ENCODE measurements at places on chromosomes 6 and 20.

GRCh38 chr6:6588924-6589709 lies 597 bp downstream of the LY86 start:
- peak; percentile 39 for DNase-seq

DNA sequence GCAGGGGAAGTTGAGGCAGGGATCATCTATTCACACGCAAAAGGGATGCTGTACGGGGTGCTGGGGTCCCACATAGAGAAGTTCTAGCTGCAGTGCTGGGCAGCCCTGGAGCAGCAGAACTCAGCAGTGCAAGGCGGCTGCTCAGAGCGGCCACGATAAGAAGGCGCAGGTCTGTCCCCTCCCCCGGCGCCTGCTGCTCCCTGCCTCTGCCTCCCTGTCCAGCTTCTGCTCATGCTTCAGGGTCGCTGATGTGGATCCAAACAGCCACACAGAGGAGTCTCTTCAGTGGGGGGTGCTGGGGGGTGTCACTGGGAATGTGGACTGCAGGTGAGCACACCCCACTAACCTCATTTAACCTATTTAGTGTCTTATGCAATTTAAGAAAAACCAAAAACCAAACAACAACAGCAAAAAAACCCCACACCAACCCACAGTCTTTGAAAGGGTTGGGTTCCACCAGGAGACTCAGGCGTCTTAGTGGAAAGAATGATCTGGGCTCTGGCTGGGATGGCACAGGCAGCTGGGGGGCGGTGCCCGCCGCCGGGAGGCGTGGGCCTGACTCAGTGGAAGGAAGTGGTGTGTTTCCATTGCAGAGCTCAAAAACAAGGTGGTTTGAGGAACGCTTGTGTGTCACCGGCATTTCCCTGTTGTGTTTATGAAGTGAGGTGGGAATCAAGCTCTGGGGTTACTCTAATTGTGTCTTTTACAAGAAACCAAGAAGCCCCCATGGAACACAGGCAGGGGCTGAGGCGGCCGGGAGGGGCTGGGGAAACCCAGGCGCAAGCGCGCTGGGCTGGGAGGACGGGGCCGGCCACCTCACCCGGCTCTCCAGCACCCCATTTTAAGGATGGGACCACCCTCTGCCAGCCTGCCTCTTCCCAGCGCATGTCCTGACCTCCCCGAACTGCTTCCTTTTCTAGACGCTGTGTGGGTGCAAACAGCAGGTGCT lies 55.1 kb downstream of the IRF4 start:
- peak; percentile 89 for DNase-seq

- DNase-seq, result no peak
Measured at GRCh38 chr6:116316772-116317467, 37.2 kb upstream of the TSPYL1 start.

DNA sequence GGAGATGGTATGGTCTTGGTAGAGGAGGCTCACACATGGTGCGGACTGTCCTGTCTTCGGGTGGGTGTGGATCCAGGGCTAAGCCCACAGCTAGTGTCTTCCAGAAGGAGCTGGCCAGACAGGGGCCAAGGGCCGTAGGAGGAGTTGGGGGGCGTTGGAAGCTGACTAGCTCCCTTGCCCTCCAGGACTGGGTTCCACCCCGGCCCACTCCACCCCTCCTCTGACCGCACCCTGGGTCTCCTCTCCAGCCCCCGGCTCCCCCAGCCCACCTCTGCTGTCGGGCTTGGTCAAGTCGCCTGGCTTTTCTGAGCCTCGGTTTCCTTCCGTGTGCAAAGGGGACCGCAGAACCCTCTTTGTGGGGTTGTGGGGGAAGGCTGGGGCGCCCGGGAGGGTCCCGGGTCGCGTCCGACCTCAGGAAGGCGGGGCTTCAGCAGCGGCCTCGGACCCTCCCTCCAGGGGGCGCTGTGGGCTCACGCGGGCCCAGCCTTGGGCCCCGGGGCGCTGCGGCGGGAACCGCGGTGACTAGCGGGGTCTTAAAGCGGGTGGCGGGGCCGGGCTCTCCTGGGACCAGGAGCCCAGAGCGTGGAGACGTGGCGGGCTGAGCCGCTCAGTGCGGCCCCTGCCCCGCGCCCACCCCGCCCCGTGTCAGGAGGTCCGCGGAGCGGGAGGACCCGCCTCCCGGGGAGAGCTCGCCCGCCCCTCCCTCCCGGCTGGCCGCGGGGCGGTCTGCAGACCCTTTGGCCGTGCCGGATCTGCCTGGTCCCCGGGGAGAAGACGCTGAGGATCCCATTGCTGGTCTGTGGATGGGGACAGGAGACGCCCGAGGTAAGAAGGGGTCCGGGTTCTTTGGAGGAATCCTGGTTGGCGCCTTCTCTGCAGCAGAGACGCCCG lies 5.4 kb downstream of the NPBWR2 start:
- peak; percentile 70 for DNase-seq

- DNase-seq, result no peak
Measured at GRCh38 chr20:54419531-54419930, 55.9 kb upstream of the DOK5 start.

GRCh38 chr6:134295953-134296553 lies 21.9 kb downstream of the SGK1 start:
- DNase-seq, result no peak

- DNase-seq, result no peak
Measured at GRCh38 chr20:58010666-58011065, 217.8 kb downstream of the ANKRD60 start.

- DNase-seq, result no peak
Measured at GRCh38 chr6:140806431-140806830, 1326.3 kb upstream of the GJE1 start.

GRCh38 chr6:134817448-134817847 lies 132.5 kb downstream of the ALDH8A1 start:
- no peak for DNase-seq

- DNase-seq, result no peak
Measured at GRCh38 chr6:111791415-111791814, 81.8 kb downstream of the FYN start.

DNA sequence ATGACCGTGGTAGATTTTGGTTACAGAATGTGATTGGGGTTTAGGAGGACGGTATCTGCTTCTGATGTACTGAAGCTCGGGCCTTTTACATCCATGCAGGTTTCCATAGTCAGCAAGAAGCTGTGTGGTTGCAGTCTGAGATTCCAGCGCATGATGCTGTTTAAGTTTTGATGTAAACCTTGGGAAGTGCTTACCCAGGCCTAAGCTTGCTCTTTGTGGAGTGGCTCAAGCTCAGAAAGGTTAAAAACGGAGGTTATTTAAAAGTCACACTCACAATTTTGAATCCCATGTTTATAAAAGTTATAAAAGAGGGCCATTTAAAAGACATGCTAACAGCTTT lies 121.4 kb downstream of the TIAM2 start:
- DNase-seq, result no peak

DNA sequence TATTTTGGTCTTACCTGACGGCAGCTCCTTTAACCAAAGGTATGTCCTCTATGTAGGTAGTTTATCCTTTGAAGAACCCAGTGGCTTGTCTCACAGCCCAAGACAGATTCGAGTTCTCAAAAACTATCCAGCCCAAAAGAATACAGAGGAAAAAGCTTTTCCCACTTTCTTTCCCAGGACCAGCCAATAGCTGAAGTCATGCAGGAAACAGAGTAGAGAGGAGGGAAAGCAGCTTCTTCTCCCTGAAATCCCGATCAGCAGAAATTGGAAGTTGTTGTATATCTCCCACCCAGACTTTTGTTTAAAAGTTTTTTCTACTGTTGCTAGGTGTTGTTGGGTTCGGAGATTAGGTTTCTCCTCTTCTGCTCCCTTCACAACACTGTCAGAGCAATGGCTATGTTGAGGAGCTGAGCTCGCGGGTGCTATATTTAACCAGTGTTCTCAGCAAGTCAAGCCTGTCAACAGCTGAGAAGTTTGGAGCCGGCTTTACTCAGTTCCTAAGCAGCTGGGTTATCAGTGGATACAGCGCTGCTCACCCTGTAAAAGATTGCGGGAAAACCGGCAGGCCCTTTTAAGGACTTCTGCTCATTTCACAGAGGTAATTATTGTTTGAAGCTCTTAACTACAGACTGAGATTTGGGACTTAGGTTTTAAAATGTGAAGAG lies at the start of gene FILIP1:
Gene FILIP1 (minus strand): TSS at position 401 of the 665 bp plus-strand sequence. CDS start 78,828 bp downstream, outside the sequence.
- DNase-seq, result no peak

- DNase-seq, result peak; percentile 83
Measured at GRCh38 chr6:16481697-16482399, 243.5 kb downstream of the GMPR start.
